Lung (tissue), 17 donors: ENCODE measurements at places on chromosomes 1 and 21. TPM values are rescaled to one million over a fixed set of nuclear protein-coding genes. Genes with fewer than 3 reads are reported as not detected.

Gene HHIPL2
- not detected for total RNA-seq

- DNase-seq = no peak
Observed at GRCh38 chr1:204114606-204115005, 37.2 kb downstream of the ETNK2 start.

DNA sequence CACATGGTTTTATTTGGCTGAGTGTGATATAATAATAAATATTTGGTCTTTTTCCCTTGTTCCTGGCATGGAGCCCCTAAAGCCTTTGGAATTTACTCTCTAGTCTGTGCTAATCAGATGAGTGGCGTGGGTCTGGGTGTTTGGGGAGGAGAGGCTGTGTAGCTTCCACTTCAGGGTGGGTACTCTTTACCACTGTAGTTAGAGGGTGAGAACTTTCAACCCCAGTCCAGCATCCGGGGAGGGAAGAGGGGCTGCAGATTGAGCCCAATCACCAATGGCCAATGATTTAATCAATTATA, 20.0 kb downstream of the USP25 start:
- DNase-seq = peak; percentile 60

GRCh38 chr21:31107871-31108270, 69.6 kb upstream of the KRTAP19-8 start:
- no peak for DNase-seq

DNA sequence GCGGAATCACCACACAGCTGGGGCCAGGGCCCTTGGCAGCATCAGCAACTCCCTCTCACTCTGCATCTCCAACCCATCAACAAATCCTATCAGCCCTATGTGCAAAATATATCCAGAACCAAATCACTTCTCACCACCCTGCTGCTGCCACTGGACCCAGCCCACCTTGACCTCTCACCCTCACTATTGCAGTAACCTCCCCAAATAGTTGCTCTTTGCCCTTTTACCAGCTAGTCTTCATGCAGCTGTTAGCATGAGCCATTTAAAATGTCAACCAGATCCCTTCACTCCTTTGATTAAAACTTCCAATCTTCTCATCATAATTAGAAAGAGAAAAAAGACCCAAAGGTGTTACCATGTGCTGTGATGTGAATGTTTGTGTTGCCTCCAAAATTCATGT, 155.7 kb upstream of the IRF2BP2 start:
- no peak for DNase-seq
